ENCODE measurements at places on chromosomes 5 and 9. TPM values are rescaled to one million over a fixed set of nuclear protein-coding genes. Genes with fewer than 3 reads are reported as not detected.

Gene PCDHGA11
- 0.50 TPM for total RNA-seq

Gene SLC25A48
- total RNA-seq: 1.4 TPM

Gene TTC16
- total RNA-seq: not detected

GRCh38 chr5:141040771-141041426 lies 10.3 kb upstream of the PCDHB1 start:
- peak; percentile 76 for DNase-seq

DNA sequence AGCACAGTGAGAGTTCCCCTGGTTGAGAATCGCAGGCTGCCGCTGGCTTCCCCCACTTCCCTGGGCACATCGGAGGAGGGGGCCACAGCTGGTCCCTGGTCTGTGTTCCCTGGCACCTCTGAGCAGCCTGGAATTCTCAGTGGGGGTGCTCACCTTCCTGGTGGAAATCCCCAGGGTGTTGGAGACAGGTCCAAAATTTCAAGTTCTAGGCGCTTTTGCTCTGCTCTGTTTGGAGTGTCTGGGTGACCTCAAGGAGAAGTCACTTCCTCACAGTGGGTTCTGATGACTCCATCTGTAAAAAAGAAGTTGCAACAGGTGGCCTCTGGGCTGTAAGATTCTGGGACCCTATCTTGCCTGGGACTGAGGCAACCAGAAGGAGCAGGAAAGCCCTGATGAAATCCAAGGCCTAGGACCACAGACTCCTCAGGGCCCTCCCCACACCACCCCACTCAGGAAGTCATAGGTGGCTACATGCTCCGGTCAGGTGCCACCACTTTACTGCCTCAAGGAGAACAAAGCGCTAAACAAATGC lies at the start of gene TRAF1:
TSS of gene TRAF1 (minus strand) at position 400 of the 532 bp plus-strand sequence. CDS start 721 bp downstream, outside the sequence.
- DNase-seq: no peak

- DNase-seq: no peak
Observed at GRCh38 chr9:18296702-18297055, 177.3 kb upstream of the ADAMTSL1 start.

DNA sequence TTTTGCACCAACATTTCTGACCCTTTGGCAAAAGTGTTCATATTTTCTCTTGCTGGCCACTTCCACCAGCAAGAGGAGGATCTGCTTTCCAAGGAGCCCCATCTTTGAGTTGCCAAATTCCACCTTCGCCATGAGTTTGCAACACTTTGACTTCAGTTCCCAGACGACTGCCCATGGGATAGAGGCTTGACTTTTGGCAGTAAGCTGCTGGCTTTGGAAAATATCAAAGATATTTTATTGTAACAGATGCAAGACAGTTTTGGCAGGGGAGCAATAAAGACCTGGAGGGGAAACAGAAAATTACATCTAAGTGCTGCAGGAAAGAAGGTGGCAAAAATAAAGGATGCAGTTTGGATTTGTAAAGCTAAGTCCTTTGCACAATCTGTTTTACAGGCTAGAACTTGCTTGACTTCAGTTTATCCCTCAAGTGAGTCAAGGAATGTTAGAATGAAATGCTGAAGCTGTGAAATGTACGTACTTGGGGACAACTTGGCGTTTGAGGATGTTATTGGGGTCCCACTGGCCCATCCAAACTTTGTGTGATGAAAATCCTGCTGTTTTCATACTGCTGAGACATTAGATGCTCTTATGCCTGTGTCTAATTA lies 232.9 kb downstream of the GOLPH3 start:
- no peak for DNase-seq

- no peak for DNase-seq
Observed at GRCh38 chr5:149878371-149878770, 66.2 kb downstream of the PDE6A start.

- DNase-seq: no peak
Observed at GRCh38 chr9:34746526-34746925, 36.6 kb upstream of the CCL21 start.

Data from HT1080 (cell line).